SW 1271 (cell line): ENCODE measurements at places on chromosomes 5 and 9.

DNA sequence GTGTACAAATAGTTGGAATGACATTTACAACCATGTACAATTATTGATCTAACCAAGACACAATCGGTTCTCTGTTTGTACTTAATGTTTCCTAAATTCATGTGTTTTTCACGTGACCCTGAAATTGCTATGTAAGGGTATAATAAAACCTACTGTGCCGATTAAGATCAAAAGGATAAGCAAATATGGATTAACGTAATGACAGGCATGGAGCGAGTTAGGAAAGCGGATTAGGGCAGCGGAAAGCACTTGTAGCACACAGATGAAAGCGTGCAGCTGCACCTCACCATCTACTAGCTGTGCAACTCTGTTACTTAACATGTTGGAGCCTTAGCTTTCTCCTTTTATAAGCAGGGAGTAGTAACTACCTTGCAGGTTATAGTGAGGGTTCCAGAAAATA is 38.3 kb upstream of the ZFYVE16 start:
- no peak for DNase-seq

DNA sequence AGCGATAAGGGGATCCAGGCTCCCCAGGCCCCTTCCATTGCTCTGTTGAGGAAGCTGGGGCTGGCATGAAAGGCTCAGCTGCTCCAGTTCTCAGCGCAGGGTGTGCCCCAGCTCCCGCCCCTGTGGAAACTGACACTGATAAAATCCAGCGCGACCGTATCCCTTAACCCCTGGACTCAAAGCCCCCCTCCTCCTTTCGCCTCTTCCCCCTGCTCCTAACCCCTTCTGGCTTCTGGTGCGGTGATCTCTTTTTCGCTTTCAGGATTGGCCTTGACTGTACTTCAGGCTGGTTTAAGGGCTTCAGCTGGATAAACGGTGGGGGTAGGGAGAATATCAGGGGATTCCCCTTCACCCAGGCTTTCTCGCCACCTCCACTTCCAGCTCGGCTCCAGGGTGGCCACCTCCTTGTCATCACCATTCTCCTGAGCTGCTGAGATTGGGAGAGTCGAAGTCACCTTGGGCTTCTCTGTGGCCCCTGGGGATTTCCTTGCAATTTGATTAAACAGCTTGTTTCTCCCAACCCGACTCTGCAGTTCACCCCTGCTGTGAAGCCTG is 843 bp downstream of the BSPRY start:
- DNase-seq, result no peak

- no peak for DNase-seq
Measured at GRCh38 chr9:95044731-95045508, 272.6 kb downstream of the FANCC start.

DNA sequence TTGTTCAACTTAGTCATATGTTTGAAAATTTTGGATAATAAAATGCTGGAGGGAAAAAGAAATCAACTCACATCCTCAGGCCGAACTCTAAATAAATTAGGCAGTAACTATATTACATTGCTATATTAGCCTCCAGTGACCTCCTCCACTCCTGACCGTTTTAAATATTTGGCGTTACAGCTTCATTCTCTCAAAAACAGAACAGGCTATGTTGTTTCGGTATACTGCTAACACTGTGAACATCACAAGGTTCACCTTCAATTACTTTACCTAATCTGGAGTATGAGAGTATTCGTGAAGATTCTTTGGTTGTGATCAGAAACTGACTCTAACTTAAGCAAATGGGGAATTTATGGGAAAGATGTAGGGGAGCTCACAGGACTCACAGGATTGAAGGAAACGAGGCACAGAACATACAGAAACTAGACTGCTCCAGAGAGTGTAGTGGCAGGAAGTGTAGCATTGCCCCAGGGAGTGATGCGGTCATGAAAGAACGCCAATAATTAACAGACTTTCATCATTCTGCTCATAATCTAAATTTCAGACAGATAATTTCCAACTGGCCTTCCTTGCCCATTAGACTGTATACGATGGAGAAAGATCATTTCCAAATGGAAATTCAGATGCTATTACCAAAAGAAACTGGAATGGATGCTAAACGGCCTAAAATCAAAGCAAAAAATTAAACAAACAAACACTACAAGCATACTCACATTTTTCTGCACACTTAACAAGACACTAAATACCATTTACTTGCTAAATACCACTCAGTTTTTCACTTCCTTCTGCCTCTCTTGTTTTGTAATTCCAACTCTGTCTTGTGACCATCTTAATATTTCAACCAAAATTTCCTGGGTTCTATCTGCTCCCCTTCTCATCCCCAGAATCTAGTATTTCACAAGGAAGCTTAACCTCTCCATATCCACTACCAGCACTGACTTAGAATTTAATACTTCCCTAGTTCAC is 110.1 kb upstream of the LPAR1 start:
- DNase-seq, result no peak

DNA sequence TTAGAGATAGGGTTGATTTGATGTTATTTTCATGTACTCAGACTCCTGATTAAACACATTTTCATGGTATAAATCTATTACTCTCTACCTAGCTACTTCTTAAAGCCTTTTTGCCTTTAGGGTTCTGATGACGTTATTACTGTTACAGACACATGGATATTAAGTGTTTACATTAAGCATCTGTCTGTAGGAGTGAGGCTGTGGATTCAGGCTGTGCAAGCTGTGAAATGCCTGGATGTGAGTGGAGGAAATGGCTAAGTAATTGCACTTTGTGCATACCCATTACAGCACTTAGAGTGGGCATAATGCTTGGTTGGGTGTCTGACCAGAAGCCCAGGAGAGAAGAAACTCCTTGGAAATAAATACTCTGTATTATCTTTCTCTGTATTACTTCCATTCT is 186.8 kb downstream of the SNX18 start:
- no peak for DNase-seq

- no peak for DNase-seq
Measured at GRCh38 chr5:180338001-180338707, 15.0 kb downstream of the GFPT2 start.

DNA sequence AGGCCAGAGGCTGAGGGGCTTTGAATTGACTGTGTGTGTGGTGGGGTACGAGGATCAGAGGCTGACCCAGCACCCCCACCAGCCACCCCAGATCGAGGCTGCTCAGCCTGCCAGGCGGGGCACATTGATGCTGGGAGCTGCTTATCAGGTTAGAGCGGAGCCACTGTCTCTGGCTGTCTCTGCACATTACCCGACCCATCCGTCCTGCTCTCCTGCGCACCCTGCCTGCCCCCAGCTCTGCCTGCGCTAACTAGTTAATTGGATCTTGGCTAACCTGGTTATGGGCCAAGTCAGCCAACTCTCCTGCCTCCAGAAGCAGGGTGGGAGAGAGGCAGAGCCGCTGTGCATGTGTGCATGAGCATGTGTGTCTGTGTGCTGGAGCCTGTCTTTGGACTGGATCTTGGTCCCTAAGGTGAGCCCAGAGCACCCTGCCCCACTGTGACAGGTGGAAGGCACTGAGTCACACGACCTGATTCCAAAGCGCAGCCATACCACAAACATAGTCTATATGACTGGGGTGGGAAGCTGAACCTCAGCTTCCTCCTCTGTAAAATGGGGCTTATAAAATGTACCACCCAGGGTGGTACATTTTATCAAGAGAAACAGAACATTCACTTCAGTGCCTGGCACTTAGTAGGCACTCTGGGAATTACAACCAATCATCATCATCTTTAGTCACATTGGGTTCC is 39.7 kb downstream of the PCDH1 start:
- no peak for DNase-seq

GRCh38 chr5:15630441-15630840 is 130.5 kb downstream of the FBXL7 start:
- DNase-seq, result no peak

DNA sequence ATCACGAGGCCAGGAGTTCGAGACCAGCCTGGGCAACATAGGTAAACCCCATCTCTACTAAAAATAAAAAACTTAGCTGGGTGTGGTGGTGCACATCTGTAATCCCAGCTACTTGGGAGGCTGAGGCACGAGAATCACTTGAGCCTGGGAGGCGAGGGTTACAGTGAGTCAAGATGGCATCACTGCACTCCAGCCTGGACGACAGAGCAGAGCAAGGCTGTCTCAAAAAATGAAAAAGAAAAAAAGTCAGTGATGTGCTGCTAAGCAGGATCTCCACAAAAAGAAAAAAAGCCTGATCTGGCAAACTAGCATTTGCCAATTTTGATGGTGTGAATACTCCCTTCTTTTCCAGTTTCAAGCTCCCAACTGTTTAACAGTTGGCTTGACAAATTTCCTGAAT is 21.9 kb downstream of the F2R start:
- DNase-seq, result no peak

DNA sequence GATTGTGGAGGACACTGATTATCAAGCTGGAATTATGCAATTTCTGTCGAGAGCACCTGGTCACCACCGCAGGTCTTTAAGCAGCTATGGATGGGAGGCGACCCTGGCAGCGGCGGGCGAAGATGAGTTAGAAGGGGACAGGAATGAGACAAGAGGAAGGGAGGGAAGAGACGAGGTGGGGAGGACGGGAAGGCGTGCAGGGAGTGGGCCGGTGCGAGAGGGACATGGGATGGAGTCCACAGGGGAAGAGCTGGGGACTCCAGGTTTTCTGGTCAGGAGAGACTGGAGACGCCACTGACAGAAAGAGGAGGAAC is 192.3 kb downstream of the MELK start:
- no peak for DNase-seq

DNA sequence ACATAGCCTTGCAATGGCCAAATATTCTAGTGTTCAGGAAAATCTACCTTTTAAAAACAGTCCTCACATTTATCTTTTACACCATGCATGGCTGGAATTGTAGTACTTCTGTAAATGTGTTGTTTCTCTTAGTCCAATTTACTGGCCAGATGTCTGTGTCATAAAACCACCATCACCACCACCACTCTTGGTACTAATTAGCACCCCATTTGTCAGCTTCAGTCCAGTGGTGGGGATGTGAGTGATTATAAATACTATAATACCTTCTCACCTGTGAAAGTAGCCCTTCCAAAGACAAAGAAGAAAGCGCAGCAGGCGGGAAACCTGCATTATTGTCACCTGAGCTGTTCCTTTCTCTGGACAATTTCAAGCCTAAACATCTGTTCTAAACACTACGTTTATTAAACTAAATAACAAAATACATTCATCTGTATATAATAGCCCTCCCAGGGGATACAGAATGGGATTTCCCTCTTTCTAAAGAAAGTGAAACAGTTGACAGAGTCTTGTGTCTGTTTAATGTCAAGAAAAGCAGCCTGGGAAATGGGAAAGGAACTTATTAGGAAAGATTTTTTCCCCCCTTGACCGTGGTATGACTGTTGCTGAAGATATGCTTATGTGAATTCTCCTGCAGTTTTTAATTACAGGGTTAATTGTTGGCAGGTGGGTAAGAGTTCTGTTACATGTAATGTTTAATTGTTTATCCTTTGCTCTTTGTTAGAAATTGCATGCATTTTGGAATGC is 144.5 kb upstream of the NUDT12 start:
- no peak for DNase-seq

DNA sequence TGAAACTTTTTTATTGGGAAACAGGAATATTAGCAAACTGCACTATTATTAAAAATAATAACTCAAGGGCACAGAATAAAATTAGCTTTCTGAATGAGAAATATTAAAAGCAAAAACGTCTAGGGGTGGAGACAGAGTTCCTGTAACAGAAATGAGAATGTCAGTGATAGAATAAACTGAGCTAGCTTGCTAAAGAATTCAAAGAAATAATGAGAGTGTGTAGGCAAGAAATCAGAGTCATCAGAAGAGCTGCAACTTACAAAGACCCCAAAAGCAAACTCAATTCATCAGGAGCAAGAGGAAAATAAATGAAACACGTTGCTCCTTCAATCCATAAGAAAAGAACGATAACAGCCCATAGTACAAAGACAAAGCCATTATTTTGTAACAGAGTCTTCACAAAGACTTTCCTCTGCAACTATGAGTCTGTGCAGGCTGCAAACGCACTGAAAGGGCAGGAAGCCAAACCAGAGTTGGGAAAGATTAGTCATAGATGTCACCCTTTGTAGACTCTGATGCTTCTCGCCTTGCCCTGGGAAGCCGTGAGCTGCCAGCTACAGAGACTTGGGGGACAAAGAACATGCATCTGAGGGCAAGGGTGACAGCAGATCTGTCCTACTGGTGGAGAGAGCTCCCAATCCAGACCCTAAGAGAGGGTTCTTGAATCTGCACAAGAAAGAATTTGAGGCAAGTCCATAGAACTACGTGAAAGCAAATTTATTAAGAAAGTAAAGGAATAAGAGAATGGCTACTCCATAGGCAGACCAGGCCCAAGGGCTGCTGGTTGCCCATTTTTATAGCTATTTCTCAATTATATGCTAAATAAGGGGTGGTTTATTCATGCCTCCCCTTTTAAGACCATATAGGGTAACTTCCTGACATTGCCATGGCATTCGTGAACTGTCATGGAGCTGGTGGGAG is 40.8 kb downstream of the SHC3 start:
- no peak for DNase-seq

DNA sequence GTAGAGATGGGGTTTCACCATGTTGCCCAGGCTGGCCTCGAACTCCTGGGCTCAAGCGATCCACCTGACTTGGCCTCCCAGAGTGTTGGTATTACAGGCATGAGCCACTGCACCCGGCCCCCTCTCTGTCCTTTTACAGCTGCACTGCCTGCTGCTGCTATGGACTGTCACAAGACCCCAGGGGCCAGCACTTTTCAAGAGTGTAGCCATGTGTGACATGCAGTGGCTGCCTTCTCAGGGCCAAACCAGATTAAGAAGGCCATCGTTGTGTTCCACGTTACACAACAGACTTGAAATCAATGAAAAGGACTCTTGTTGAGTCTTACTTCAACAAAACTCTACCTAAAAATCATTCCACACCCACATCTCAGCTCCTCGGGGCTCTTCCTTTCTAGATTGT is 78.9 kb upstream of the ICE1 start:
- no peak for DNase-seq

DNA sequence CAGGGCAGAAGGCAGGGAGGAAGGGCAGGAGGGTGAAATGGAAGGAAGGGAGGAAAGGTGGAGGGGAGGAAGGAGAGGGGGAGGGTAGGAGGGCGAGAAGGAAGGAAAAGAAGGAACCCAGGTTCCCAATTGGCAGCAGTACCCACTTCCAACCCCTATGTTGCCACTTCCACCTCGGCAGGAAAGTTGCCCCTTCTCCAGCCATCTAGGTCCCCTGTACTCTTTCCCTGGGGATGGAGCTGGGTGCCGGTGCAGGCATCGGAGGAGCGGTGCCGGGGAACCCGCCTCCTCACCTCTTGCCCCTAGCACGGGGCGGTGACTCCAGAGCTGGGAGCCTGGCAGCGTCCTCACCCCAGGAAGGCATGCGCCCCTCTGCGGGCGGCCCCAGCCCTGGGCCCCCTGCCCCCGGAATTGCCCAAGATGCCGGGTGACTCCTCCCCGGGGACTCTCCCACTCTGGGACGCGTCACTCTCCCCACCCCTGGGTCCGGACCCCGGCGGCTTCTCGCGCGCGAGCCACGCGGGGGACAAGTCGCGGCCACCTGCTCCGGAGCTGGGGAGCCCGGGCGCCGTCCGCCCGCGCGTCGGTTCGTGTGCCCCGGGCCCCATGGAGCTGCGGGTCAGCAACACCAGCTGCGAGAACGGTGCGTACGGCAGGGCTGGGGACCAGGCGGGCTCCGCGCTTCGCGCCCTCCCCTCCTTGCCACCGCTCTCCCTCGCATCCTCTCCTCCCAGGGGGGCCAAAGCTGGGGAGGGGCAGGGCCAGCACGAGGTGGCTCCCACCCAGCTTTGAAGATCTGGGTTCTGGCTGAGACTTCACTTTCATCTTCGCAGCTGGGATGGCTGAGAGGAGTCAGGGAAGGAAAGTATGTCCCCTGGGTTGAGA is at the start of gene NIPAL4:
Gene NIPAL4, plus strand, starts transcription at position 499 of the 885 bp plus-strand sequence. Its CDS starts 108 bp downstream, at position 607.
- no peak for DNase-seq
